ENCODE measurements at places on chromosomes 12 and 14.

DNA sequence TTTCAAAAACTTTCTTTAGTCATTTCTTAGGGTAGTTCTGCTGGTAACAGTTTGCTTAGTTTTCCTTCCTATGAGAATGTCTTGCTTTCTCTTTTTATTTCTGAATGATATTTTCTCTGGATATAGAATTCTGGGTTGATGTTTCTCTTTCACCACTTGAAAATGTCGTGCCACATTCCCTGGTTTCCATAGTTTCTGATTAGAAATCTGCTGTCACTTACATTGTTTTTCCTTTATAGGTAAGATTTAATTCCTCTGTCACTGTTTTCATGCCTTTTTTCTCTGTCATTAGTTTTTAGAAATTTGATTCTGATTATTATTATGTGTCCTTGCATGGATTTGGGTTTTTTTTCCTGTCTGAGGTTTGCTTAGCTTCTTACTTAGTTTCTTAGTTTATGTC, 77.3 kb upstream of the PCNX4 start:
- DNase-seq: no peak

- no peak for DNase-seq
Observed at GRCh38 chr12:28869197-28869596, 279.9 kb upstream of the FAR2 start.

- no peak for DNase-seq
Observed at GRCh38 chr12:45232146-45232755, 16.4 kb downstream of the ANO6 start.

GRCh38 chr12:132761921-132762583, 420 bp upstream of the ANKLE2 start:
- peak; percentile 86 for DNase-seq

DNA sequence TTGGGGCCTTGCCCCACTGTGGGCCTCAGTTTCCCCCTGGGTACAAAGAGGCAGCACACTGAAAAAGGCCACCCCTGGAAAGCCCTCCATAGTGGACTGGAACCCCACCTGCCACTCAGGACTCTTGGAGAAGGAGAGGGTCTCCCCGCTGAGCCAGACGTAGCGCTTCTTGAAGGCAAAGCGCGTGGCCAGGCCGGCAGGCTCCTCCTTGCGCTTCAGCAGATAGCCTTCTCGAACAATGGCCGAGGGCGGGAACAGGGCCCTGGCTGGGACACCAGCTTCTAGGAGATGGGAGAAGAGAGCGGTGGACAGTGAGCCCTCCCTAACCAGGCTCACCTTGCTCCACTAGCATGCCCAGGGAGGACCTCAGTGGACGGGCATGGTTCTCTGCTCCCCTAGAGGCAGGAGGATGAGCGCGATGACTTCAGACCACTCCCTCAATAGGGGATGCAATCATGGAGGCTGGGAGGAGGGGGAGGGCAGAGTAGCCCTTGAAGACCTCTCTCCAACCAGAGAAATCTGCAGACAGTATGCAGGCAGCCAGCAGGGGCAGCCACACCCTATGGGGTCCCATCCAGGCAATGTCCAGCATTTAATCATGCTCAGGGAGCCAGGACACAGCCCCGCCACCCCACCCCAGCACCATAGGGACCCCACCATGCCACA, 29.8 kb downstream of the RASAL1 start:
- DNase-seq: no peak
